ENCODE measurements at places on chromosomes 4 and X. TPM values are rescaled to one million over a fixed set of nuclear protein-coding genes. Genes with fewer than 3 reads are reported as not detected.

GRCh38 chr4:7487998-7488671 lies 53.4 kb upstream of the PSAPL1 start:
- no peak for DNase-seq

GRCh38 chr4:136495076-136495475 lies 1037.2 kb downstream of the PCDH18 start:
- no peak for DNase-seq

SHOX gene
- not detected for total RNA-seq

GRCh38 chr4:2377241-2377640 lies 41.2 kb downstream of the ZFYVE28 start:
- no peak for DNase-seq

DNA sequence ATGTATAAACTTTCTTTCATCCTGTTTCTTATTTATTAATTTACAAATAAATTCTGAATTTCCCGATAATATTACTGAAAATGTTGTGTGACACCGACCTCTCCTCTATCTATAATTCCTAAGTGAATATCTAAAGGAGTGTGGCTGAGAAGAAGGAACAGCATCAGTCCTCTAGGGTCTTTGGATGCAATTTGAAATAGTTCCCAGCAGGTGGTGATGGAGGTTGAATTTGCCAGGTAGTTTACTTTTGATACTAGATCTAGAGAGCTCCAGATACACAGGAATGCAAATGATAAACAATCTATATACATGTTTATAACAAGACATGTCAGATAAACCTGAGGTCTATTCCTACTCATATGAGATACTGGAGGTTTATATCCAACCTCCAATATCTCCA lies 305.4 kb downstream of the PCDH18 start:
- DNase-seq = no peak

AFAP1 gene
- total RNA-seq = 1.9 TPM

- no peak for DNase-seq
Measured at GRCh38 chrX:6667048-6667768, 132.3 kb upstream of the VCX3A start.

DNA sequence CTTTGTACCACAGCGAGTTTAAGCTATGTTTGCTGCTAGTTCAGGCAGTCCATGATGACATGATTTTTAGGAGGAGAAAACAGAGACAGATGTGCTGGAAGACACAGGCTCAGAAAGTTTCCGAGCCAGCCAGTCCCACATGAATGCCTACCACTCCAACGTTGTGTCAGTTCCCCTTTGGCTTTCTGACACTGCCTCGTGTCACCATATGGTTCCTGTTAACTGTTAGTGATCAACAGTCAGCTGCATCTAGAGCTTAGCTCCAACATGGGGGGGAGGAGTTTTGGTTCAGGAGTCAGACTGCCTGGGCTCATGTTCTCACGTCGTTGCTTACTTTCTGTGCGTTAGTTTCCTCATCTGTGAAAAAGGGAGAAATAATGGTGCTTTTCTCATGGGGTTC lies 343.7 kb downstream of the MID1IP1 start:
- DNase-seq = no peak

DNA sequence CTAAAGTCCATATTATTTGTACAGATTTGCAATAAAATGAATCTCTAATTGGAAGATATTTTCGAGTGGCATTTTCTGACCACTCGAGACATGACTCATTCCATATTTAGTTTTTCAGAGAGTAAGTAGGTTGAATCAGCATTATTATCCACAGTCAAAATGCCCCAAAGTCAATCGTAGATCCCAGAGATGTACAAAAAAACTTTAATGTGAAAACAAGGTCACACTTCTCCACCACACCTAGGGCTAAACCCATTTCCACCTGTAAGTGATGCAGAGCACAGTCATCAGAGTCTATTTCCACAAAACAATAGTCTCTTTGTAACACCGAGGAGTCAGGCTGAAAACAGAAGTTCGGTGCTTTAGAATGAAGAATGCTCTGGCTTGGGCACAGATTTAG lies 117.1 kb upstream of the TENM3 start:
- no peak for DNase-seq

SLC4A4 gene
- 28.7 TPM for total RNA-seq

DNA sequence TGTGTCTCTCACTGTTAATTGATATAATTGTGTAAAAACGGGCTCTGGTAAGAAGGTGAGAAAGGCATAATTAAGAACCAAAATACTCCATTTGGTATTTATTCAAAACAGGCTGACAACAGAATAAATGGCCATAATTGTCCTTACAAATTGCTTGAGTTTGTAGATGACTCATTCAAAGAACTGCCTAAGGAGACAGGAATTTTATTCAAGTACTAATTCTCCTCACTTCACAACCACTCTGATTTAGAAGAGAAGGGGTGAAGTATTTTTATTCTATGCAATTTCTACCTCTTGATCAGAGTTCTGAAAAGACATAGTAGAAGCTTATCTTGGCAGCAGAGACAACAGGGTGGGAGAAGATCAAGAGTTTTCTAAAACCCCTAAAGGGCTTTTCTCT lies 43.1 kb downstream of the ATP11C start:
- DNase-seq = no peak

SUPT20HL1 gene
- not detected for total RNA-seq

DNA sequence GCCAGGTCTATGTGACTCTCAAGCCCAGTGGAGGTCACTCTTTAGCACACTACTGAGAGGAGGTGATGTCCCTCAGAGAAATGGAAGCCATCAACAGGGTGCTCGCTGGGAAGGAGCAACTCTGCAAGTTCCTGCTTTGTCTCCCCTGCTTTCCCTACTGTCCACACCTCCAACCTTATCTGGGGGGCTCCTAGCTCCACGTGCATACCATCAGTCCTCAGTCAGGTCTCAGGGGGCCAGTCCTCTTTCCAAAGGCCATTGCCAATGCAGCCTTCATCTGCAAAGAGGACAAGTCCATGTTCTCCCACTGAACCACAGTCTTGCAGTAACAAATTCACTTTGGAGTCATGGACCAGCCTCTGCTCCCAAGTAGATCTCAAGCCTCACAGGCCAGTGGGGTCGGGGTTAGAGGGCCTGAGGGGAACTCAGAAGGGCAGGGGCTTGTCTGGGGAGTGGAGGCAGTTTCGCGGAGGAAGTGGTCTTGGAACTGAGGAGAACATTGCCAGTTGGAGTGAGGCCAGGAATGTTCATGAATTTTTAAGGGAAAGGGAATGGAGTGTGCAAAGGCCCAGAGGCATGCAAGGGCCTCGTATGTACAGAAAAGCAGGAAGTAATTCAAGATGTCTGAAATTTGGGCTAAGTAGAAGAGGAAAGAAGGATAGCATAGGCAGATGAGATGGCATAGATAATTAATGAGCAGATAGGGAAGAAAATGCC lies 8.9 kb downstream of the RTL5 start:
- DNase-seq = no peak

DNA sequence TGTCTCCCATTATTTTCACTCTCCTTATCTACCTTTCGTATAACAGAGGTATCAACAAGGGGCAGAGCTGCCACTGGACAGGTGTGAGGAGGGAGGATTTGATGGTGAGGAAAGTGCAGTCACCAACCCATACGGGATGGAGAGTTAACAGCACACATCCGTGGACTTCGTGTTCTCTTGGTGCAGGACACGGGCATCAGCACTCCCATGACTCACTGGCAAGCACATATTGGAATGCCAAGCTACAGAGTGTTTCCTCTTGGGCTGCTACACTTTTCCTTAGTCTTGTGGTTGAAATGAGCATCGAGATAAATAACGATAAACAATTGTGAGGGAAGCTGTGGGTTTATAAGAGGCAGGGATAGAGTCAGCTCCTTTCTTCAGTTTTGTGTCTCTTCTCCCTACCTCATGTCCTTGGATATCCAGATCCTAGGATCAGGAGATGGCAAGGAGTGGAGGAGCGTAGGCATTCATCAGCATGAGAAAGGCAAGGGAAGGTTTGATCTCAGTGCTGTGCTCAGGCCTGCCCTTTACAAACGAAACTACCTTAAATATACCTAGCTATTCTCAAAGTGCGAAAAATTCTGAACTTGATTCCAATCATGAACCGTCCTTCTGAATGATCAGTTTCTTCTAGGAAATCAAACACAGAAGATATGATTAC lies 96.3 kb downstream of the ZNF827 start:
- DNase-seq = no peak

- DNase-seq = no peak
Measured at GRCh38 chr4:89482926-89483595, 175.5 kb upstream of the GPRIN3 start.

DNA sequence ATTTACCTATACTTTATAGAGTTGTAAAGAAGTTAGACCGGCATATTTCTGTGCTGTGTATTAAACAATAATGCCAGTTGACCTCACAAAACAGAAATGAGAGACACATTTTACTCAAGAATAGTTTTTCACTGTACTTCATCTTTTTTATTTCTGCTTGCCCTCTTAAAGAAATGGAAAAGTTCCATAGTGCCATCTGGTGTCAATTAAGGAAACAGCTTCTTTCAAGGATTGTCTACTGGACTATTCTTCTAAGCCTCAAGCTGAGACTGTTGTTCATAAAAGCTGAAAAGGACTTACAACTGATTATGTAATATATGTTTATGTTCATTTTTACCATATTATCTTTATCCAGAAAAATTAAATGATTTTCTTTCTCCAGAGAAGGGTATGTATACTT lies 1523.7 kb downstream of the ARAP2 start:
- DNase-seq = no peak

DNA sequence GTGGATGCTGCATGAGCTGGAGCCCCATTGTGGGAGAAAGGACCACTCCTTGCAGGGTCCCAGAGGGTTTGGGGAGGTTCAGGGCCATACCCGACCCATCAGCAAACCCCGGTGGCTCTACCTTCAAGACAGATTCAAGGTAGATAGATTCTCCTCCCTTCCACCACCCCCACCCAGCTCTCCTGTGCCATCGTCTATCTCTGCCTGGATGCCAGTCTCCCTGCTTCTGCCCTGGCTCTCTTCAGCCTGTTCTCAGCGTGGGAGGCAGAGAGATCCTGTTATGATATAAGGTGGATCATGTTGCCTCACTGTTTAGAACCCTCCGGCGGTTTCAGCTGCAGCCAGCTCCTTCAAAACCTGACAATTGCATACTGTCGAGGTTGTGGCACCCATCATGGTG lies 5.4 kb downstream of the LAGE3 start:
- no peak for DNase-seq

AFM gene
- 205 TPM for total RNA-seq

ABCG2 gene
- 8.1 TPM for total RNA-seq

GRCh38 chr4:142380052-142380602 lies 466.0 kb downstream of the INPP4B start:
- DNase-seq = no peak

DNA sequence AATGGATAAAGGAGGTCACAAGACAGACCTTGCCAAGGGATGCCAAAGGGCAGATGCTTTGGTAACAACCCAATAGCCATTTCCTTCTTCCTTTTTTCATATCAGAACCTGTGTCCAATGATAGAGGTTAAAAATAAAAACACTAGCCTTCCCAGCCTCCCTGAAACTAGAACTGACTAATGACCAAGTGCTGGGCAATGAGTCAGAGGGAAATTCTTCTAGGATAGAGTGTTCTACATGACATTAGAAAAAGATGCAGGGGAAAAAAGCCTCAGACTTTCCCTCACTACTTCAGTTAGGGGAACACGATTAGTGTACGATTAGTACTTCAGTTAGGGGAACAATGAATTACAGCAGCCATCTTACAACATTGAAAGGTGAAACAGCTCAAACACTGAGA lies 29.3 kb upstream of the FAM47C start:
- DNase-seq = no peak

DNA sequence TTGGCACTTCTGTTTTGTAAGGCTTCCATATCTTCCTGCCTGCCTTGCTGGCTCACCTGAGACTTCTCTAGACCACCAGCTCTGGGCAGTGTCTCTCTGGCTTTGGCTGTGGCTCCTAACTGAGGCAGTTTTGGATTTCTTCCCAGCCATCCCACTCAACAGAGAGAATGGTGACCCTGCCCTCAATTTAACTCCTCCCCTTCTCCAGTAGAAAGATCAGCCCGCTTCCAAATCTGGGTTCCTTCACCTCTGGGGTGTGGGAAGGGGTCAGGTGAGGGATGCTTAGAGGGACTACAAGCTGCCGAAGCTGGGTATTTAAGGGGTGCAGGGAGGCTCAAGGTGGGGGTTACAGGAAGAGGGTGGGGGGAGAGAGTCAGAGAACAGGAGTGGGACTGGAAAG lies 23.7 kb downstream of the NAP1L5 start:
- DNase-seq = no peak

DNA sequence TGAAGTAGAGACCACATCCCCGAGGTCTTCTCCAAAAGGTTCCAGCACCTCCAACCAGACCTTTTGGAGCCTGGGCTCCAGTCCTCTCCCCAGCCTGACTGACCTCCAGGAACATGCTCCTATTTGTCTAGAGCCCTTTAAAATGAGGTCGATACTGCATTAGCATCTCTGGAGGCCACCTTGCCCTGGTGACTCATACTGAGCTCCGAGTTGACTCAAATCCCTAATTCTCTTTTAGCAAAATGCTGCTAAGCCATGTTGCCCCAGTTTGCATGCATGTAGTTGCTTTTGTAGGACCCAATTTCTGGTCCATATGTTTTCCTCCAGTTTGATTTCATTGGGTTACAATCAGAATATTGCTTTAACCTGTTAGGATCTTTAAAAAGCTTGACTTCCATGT lies 43.5 kb upstream of the CITED1 start:
- no peak for DNase-seq

GRCh38 chr4:66357316-66357715 lies 687.0 kb upstream of the EPHA5 start:
- DNase-seq = no peak

DNA sequence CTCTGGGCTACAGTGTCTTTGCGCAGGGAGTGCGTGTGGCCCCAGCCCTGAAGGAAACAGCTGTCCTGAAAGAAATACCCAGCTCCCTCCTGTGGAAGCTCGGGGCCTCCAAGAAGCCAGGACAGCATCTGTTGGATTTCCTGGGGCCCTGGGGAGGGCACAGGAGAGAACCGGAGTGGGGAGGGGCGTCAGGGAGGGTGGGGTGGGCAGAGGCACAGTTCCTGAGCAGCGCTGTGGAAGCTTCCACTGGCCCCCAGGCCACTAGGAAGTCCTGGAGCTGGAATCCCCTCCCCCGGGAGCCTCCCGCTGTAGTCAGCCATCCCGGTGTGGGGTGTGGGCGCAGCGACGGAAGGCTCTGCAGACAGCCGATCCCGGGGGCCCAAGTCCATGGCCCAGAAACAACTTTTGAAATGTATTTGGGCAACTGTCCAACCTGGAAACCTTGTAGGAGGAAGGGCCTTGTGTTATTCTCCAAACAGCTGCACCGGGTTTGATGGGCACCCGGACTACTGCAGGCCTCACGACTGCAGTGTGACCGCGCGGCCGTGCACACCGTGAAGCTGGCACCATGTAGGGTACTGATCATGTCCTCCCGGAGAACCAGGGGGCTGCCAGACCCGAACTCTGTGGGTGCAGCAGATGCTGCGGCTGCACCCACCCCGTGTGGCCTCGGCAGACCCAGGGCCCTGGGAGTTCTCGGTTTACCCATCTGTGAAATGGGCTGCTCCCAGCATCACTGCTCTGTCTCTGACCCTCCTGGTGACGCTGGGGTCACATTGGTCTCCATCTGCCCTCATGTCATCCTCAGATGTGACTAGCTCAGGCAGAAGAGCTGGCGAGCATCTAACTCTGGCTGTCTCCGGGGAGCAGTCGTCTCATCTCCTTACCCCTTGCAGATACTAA lies 68.5 kb upstream of the HMX1 start:
- DNase-seq = no peak
